ENCODE measurements at places on chromosomes 13 and 19.

DNA sequence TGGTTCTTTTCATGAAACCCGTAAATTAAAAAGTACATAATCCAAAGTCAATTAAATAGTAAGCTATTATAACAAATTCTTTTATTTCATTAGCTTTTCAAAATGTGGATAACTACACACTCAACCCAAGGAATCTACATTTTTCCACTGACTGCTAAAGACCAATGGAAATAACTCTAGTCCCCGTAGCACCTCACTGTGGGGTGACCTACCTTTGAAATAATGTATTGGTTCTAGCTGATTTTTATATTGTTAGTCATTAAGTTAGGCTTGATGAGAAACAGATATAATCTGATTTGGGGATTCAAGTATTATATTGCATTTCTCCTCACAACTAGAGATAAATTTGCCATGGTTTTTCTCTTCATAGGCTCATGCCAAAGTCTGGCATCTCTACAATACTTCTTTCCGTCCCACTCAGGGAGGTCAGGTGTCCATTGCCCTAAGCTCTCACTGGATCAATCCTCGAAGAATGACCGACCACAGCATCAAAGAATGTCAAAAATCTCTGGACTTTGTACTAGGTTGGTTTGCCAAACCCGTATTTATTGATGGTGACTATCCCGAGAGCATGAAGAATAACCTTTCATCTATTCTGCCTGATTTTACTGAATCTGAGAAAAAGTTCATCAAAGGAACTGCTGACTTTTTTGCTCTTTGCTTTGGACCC lies 37.3 kb downstream of the KL start:
- DNase-seq: no peak
- no peaks in the 10 kb centered on the region for H3K4me1 ChIP-seq
- no peak overlapping the region for H3K4me3 ChIP-seq

GRCh38 chr13:106568299-106569003 lies 514 bp upstream of the ARGLU1 start:
- H3K4me3 ChIP-seq: peak overlapping the region; percentile 100
- H3K4me1 ChIP-seq: peaks cover 47% of the 10 kb centered on the region
- DNase-seq: no peak
- H3K27ac ChIP-seq: peak overlapping the region; percentile 99

DNA sequence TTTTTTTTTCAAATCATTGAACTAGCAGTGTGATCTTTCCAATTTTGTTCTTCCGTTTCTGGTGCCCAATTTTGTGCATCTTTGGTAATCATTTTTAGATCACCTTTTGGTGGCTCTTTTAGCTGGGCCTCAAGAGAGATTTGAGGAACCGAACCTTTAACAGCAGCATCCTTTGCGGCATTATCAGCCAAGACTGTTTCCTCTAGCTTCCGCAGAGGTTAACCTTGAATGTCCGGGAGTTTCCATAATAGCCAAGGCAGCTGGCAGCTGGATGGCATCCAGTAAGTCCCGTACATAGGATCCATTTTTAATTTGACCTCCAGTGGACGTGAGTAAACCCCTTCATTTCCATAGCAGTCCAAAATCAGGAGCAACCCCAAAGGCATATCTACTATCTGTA lies 9.6 kb downstream of the IRGC start:
- no peak overlapping the region for H3K4me3 ChIP-seq
- H3K27ac ChIP-seq: peak overlapping the region; percentile 53
- peaks cover 1% of the 10 kb centered on the region for H3K27me3 ChIP-seq
- DNase-seq: no peak
- peaks cover 22% of the 10 kb centered on the region for H3K4me1 ChIP-seq

GRCh38 chr19:40806423-40807146 lies 7.6 kb downstream of the EGLN2 start:
- peak; percentile 63 for DNase-seq
- peak overlapping the region; percentile 70 for H3K4me3 ChIP-seq
- no peaks in the 10 kb centered on the region for H3K27me3 ChIP-seq
- peaks cover 63% of the 10 kb centered on the region for H3K4me1 ChIP-seq

GRCh38 chr19:15332311-15332996 lies at the start of gene BRD4:
Gene BRD4 (minus strand): TSS chr19:15332539. CDS start chr19:15273099, 59,440 bp downstream.
- peak within 1 kb of the TSS; percentile 99 for H3K27ac ChIP-seq
- no peaks in the 10 kb centered on the region for H3K27me3 ChIP-seq
- peaks cover 6% of the 10 kb centered on the region for H3K36me3 ChIP-seq
- H3K4me1 ChIP-seq: peaks cover 26% of the 10 kb centered on the region

GRCh38 chr19:45514376-45515051 lies 7.2 kb downstream of the VASP start:
- peak overlapping the region; percentile 75 for H3K4me3 ChIP-seq
- H3K4me1 ChIP-seq: peaks cover 55% of the 10 kb centered on the region
- no peak for DNase-seq

DNA sequence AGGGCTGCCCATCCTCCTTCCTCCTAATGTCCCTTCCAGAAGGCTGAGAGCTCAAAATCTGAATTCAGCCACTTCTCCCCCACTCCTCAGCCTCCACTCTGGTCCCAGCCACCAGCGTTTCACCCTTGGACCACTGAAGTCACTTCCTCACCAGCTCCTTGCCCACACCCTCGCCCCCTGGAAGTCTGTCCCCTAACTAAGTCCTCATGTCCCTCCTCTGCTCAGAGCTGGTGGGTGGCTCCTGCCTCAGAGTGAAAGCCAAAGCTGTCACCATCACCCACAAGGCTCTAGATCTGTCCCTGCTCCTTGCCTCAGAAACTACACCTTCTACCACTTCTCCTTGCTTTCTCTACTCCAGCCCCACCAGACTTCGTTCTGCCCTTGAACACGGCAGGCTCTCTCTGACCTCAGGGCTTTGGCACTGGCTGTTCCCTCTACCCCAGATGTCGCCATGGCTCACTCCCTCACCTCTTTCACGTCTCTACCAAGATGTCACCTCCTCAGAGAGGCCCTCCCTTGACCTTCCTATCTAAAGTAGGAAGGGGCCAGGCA lies 1.7 kb downstream of the ERCC1 start:
- H3K27ac ChIP-seq: peak overlapping the region; percentile 76
- no peak for DNase-seq
- H3K4me1 ChIP-seq: peaks cover 49% of the 10 kb centered on the region
- H3K36me3 ChIP-seq: peaks cover 15% of the 10 kb centered on the region
- peak overlapping the region; percentile 25 for H3K4me3 ChIP-seq
- H3K27me3 ChIP-seq: no peaks in the 10 kb centered on the region

GRCh38 chr13:57353831-57354230 lies 186.8 kb downstream of the PRR20E start:
- DNase-seq: no peak
- no peaks in the 10 kb centered on the region for H3K36me3 ChIP-seq
- H3K27me3 ChIP-seq: no peaks in the 10 kb centered on the region
- no peak overlapping the region for H3K27ac ChIP-seq

GRCh38 chr19:6890938-6891337 lies 3.6 kb downstream of the ADGRE1 start:
- no peak overlapping the region for H3K4me3 ChIP-seq
- peaks cover 15% of the 10 kb centered on the region for H3K4me1 ChIP-seq

GRCh38 chr19:1153891-1154730 lies 20.0 kb downstream of the SBNO2 start:
- no peak for DNase-seq
- peaks cover 2% of the 10 kb centered on the region for H3K36me3 ChIP-seq
- H3K4me1 ChIP-seq: no peaks in the 10 kb centered on the region
- H3K27me3 ChIP-seq: no peaks in the 10 kb centered on the region
- no peak overlapping the region for H3K27ac ChIP-seq

GRCh38 chr13:55999709-56000108 lies 1141.0 kb upstream of the PRR20A start:
- no peak overlapping the region for H3K4me3 ChIP-seq
- no peaks in the 10 kb centered on the region for H3K4me1 ChIP-seq
- no peak overlapping the region for H3K27ac ChIP-seq

DNA sequence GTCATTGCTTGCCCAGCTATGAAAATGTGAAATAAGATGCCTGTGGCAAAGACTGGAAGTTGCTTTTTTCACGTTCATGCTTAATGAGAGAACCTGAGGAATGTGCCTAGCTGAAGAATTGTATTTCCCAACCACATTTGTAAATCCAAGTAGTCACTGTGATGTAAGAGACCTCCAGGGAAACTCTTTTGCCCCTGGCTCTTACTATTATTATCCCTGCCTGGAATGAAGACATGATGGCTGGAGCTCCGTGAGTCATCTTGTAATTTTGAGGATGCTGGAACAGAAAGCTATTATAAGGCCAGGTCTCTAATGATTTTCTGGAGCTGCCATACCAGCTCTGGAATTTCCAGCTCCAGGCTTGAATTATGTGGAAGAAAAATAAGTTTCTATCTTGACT lies 894.3 kb downstream of the DIAPH3 start:
- H3K27me3 ChIP-seq: peaks cover 1% of the 10 kb centered on the region
- DNase-seq: no peak
- no peaks in the 10 kb centered on the region for H3K4me1 ChIP-seq
- no peaks in the 10 kb centered on the region for H3K36me3 ChIP-seq
- H3K4me3 ChIP-seq: no peak overlapping the region
- H3K27ac ChIP-seq: no peak overlapping the region

DNA sequence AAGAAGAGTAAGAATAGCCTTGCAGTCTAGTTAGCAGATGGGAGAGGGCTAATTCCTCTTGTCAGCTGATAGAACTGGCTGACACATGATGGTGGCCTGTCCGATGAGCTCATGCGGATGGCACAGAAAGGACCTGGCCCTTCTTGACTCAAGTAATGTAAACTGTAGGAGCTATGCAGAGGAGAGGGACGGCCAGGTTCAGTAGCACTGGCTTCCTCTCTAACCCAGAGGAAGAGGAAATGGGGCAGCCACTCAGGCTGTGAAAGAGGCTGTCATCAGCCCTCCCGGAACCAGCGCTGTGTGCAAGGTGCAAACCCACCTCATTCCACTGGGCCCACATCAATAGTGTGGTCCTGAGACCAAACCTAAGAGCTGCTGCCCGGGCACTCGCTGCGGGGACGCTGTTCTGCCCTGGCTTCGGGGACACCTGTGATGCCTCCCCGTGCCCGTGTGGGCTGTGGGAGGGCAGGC lies 30.8 kb upstream of the USE1 start:
- no peaks in the 10 kb centered on the region for H3K27me3 ChIP-seq
- peak; percentile 40 for DNase-seq
- H3K36me3 ChIP-seq: peaks cover 12% of the 10 kb centered on the region
- H3K4me1 ChIP-seq: peaks cover 29% of the 10 kb centered on the region

- no peak for DNase-seq
- H3K4me3 ChIP-seq: no peak overlapping the region
- no peaks in the 10 kb centered on the region for H3K27me3 ChIP-seq
- no peaks in the 10 kb centered on the region for H3K4me1 ChIP-seq
These were observed 55.9 kb downstream of the ZNF431 start for GRCh38 chr19:21197590-21198295.

DNA sequence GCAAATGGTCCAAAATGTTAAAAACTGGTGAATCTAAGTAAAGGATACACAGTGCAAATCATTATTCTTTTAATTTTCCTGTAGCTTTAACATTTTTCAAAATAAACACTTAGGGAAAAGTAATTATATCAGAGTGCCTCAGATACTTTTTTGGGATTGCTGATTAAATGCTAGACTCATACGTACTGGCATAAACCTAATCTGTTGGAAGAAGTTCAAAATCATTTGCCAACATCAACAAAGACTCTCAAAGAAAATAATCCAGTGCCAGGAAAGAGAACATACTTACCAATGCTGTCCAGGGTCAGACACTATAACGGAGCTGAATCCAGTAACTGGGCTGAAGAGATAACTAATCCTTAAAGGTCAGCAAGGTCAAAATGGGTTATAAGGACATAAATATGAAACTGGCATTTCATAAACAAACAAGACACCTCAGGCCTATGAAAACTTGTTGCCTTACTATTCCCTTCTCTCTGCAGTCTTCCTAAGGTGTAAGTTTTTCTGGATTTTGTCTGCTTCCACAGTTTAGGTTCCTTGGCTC lies 3.3 kb upstream of the ZNF420 start:
- no peaks in the 10 kb centered on the region for H3K27me3 ChIP-seq
- H3K4me1 ChIP-seq: peaks cover 20% of the 10 kb centered on the region
- no peak overlapping the region for H3K27ac ChIP-seq
- H3K4me3 ChIP-seq: no peak overlapping the region
- no peak for DNase-seq

DNA sequence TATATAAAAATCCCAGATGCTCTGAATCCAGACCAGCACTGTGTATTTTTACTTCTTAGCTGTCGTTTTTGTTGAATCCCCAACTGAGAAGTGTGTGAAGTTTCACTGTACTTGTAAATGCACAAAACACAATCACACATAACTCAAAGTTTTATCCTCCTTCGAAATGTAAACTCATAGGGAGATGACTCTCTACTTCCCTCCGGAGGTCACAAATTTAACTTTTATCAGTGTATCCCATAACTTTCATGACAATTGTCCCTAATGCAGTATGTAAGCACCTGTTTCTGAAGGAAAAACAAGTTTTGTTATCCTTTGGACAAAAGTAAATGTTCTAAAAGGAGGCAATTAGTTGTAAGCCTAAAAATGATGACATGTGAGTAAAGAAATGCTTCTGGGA lies 665.0 kb upstream of the SLITRK6 start:
- DNase-seq: no peak
- no peak overlapping the region for H3K4me3 ChIP-seq

DNA sequence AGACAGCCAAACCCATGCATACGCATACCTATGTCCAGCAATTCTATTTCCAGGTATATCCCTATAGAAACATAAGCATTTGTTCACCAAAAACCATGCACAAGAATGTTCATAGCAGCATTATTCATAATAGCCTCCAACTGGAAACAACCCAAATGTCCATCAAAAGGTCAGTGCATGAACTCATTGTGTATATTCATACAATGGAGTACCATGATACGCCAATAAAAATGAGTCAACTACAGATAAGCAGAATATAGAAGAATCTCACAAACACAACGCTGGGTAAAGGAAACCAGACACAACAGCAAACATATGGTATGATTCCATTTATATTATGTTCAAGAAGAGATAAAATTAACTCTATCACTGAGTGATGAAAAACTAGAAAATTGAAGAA lies 23.8 kb downstream of the DEDD2 start:
- H3K4me3 ChIP-seq: no peak overlapping the region
- peaks cover 37% of the 10 kb centered on the region for H3K4me1 ChIP-seq
- DNase-seq: no peak
- H3K36me3 ChIP-seq: peaks cover 15% of the 10 kb centered on the region
- no peaks in the 10 kb centered on the region for H3K27me3 ChIP-seq

DNA sequence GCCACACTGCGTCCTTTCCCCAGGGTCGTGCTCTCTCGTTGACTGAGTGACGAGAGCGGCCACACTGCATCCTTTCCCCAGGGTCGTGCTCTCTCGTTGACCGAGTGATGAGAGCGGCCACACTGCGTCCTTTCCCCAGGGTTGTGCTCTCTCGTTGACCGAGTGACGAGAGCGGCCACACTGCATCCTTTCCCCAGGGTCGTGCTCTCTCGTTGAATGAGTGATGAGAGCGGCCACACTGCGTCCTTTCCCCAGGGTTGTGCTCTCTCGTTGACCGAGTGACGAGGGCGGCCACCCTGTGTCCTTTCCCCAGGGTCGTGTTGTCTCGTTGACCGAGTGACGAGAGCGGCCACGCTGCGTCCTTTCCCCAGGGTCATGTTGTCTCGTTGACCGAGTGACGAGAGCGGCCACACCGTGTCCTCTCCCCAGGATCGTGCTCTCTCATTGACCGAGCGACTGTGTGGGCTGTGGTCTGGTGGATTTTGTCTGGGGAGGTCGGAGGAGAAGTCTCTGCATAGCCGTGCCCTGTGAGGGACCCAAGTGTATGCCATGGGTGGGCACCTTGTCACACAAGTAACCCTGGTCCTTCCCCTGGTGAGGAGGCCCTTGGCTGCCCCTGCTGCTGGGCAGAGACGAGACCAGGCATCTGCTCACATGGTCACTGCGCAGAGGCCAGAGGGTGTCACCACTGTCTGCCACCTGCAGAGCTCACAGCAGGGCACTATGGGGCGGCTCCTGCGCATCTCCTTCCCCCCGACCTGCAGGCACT lies 107.7 kb downstream of the KDM4B start:
- H3K27ac ChIP-seq: no peak overlapping the region
- H3K4me1 ChIP-seq: peaks cover 15% of the 10 kb centered on the region
- H3K36me3 ChIP-seq: peaks cover 15% of the 10 kb centered on the region
- no peak for DNase-seq

- no peak for DNase-seq
- no peak overlapping the region for H3K4me3 ChIP-seq
- H3K27ac ChIP-seq: no peak overlapping the region
These were observed 1.7 kb upstream of the ZNF446 start for GRCh38 chr19:58474291-58474996.

Measured in memory B cell (primary cell).